ENCODE measurements at places on chromosomes 4 and X. TPM values are rescaled to one million over a fixed set of nuclear protein-coding genes. Genes with fewer than 3 reads are reported as not detected.

DNA sequence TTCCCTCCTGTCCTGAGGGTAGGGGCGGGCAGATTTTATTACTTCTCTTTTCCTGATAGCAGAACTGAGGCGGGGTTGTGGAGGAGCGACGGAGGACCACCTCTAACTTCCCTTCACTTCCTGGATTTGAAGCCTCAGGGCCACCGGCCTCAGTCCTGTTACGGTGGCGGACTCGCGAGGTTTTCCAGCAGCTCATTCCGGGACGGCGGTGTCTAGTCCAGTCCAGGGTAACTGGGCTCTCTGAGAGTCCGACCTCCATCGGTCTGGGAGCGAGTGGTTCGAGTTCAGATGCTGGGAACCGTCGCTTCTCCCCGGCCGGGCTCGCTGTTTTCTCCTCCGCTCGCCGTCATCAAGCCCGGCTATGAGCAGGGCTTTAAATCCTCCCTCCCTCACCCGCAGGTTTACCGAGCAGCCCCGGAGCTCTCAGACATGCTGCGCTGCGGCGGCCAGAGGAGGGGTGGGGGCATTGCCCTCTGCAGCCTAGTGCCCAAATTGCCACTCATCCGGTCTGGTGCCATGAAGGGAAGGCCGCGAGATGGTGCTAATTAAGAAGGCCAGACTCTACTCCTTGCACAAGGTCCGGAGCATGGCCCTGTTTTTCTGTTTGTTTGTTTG lies 23.3 kb downstream of the HAND2 start:
- DNase-seq, result no peak

- peak; percentile 49 for DNase-seq
Observed at GRCh38 chrX:80812176-80812575, 2.5 kb upstream of the BRWD3 start.

DNA sequence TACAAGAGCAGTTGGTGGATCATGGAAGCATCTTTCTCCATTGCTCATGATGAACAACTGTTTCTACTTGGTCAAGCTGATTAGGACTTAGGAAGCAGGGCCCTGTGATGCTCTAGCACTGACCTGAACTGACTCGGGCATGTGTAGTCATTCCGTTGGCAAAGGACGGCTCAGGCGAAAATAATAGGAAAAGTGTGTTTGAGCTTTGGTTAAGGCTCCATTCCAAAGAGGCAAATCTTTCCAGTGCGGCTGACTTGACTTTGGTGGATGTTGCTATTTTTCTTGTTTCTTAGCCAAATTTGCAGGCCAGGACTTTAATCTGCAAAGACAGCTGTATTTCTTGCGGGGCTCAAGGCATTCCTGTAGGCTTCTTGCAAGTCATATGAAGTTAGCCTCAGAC lies 39.5 kb downstream of the ZNF518B start:
- no peak for DNase-seq

GRCh38 chrX:152907084-152907651 lies 9.3 kb downstream of the ZNF185 start:
- no peak for DNase-seq

DNA sequence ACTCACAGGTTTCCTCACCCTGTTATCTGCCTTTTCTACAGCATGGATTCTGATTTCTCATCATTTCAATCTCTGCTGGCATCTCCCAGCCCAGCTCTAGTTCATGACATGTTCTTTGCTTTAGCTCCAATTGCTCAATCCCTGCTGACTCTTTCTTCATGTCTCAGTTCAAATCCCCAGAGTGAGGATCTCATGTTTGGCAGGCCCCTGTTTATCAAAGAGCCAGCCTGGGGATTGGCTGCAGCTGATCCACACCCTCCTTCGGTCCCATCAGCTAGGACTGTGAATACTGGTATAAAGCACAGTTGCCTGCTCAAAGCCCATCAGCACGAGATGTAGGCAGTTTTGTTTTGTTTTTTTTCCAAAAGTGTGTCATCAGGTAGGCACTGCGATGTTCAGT lies 14.4 kb upstream of the CC2D2A start:
- no peak for DNase-seq

DNA sequence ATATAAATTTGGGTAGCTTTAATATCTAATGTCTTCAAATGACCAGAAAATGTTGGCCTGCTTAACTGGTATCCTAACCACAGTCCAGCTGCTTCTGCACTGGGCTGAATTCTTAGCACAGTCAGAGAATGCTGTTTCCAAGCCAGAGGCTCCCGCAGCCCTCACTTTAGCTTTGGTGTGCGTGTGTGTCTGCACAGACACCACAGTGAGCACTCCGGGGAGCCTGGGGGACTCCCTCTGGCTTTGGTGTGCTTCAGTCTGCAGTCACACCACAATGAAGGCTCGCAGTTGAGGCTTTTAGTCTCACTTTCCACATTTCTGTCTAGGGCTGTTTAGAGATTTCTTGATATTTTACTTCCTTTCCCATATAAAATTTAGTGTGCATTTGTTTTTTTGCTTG lies 53.6 kb downstream of the APOO start:
- no peak for DNase-seq

SLC6A14 gene
- total RNA-seq, result 45.4 TPM

HTR2C gene
- not detected for total RNA-seq

NEXMIF gene
- 0.74 TPM for total RNA-seq

PPP1R2C gene
- not detected for total RNA-seq
